Stimulated activated CD8-positive, alpha-beta memory T cell treated with anti-CD3 and anti-CD28 coated beads, Interleukin-2, amount 100 ng/mL, for 1 hour (primary cell): ENCODE measurements at places on chromosomes 4 and X.

GRCh38 chrX:42752730-42753129, 25.2 kb downstream of the PPP1R2C start:
- no peak for DNase-seq

- no peak for DNase-seq
Measured at GRCh38 chr4:166042510-166043055, 169.5 kb downstream of the TLL1 start.

DNA sequence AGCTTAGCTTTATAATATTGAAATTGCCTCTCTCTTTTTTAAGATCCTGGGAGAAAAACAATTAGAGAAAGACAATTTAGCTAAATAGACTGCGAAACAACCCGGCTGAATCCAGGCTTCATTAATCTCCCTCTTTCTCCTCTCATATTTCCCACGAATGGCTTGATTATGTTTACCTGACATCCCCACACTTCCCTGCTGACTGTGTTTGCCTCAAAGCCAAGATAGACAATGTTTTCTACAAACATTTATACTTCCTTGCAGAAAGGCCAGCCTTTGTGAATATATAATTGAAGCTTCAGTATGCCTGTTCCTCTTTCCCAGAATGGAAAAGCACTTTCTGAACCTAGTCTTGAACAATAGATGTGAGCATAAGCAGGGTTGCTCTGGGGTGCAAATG, 566.8 kb downstream of the PDHA2 start:
- DNase-seq: no peak

DNA sequence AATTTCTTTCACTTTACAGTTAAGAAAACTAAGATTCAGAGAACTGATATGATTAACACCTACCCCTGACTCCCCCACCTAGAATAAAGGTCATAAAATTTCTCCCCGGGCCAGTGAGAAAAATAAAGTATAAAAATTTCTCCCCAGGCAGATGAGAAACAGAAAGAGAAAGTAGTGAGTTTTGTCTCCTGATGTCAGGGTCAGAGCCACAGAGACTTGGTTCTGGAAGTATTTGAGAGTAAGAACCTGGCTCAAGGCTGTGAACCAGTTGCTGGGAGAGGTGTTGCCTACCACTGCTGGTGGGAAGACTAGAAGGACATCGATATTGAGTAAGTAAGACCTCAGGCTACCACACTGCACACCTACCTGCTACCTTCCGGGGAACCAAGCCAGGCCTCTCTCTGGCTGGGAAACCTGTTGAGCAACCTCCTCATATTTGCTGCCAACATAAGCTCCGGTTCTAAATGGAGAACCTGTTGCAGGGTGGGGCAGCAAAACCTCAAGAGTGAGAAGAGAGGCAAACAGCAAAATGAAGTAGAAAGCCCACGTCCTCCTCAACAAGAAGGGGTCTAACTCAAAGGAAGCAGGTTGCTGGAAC, 104.2 kb upstream of the PUDP start:
- no peak for DNase-seq

- no peak for DNase-seq
Measured at GRCh38 chr4:153403726-153404125, 59.2 kb downstream of the MND1 start.

DNA sequence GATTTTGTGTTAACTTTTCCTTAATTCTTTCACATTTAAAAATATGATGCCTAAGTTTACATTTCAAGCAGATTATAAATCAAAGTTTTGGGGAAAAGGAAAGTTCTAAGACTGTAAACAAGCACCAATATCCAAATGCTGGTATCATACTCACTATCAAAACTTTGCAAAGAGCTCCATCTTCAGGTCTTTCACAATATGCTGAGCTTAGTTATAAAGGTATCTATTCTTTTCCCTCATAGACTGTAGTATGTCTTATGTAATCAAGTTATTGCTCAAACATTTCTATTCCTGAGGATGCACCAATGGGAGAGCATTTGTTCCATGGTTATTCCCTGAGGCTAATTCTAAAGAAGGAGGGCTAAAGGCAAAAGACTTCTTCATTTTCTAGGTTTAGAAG, 207.9 kb upstream of the FAM241A start:
- no peak for DNase-seq

GRCh38 chr4:186765138-186765537, 41.5 kb upstream of the FAT1 start:
- no peak for DNase-seq

GRCh38 chr4:89562746-89563145, 255.1 kb upstream of the GPRIN3 start:
- no peak for DNase-seq

DNA sequence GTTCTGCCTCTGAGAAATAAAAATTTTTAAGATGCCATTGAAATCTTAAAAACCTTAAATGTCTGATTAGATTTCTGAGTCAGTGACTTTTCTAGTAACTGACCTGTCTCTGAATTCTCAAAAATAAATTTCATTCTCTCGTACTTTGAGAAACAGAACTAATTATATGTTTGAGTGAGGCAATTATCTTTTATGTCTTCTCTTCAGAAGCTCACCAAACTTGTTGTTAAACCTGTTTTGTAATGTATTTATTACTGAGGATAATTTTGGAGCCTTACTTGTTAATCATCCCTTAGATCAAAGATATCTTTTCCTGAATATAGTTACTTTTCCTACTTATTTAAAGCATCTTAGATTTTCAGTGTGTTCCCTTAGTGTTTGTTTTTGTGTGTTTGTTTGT, 64.5 kb upstream of the MMAA start:
- no peak for DNase-seq
